ENCODE measurements at places on chromosomes 4 and X.

- no peak for DNase-seq
Measured at GRCh38 chrX:151073767-151074166, 90.6 kb downstream of the HMGB3 start.

GRCh38 chrX:24833695-24834094 lies 140.0 kb downstream of the POLA1 start:
- DNase-seq, result no peak

DNA sequence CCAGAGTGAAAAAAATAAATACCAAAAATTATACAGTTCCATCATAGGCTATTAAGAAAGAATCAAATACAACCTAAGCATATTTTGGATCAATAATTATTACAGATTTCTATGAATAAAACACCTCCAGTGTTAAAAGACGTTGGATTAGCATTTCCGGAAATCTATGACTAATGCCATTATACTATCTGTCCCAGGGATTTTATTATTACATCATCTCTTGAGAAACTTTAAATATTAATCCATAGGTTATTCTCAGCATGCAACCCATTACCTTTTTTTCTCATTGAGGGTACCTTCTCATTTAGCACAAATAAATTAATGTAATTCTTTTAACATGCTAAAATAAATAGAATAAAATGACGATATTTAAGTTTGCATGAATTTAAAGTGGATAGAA lies 44.6 kb downstream of the CXorf58 start:
- no peak for DNase-seq

DNA sequence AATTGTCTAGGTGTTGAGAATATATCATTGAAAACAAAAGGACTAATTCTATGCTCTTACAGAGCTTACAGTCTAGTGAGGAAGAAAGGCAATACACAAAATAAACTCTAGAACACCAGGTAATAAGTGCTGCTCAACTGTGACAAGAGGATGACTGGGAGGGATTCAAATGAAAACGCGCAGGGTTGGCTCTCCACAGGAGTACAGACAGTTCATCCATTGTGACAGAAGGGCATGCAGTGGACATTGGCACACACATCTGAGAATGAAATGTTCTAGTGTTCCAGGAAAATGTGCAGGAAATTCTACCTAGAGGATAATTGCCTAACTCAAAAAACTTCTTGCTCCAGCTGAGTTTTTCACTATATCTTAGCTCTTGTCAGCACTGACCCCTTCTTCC lies 492.0 kb downstream of the IDS start:
- no peak for DNase-seq

DNA sequence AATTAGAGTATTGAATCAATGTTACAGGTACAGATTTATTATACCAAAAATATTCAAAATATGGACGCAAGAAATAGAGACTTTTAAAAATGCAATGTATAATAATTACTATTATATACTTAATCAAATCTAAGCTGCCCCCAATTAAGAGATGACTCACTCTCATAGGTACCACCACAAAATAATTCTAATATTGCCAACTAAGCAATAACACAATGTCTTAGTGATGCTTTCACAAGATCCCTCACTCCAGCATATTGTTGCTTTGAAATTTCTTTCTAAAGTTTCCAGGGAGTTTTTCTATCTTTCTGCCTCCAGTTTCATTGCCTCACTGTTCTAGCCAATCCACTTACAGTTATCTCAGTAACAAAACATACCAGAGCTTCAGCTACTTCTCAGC lies 270.0 kb upstream of the PABPC4L start:
- DNase-seq, result no peak

- DNase-seq, result no peak
Measured at GRCh38 chrX:134010690-134011089, 25.3 kb upstream of the GPC3 start.

GRCh38 chrX:51155157-51155556 lies 177.5 kb upstream of the NUDT10 start:
- DNase-seq, result no peak

GRCh38 chrX:50827996-50828395 lies 14.0 kb upstream of the SHROOM4 start:
- DNase-seq, result no peak

Data from NCI-H1436 treated with DMSO at 0.1 percent for 48 hours (cell line).